ENCODE measurements at places on chromosomes 2 and 18.

GRCh38 chr2:26001743-26002351 lies 19.6 kb upstream of the KIF3C start:
- DNase-seq: no peak

- no peak for DNase-seq
Observed at GRCh38 chr2:148350199-148350598, 294.4 kb upstream of the EPC2 start.

DNA sequence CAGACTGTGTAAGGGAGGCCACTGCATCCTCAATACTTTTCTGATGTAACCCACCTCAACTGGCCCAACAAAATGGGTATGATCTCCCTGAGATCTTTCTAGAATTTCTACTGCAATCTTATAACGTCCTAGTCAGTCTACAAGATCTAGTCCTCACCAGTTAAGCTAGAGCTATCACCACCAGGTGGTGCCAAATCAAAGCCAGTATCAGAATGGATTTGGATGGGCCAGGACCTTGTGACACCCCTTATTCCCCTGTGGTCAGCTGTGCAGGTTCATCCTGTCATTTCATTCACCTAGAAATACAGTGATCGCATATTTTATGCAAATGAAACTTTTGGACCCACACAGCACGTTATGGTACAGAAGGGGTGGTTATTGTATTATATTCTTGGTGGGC lies 90.3 kb downstream of the OLA1 start:
- DNase-seq: peak; percentile 12

- DNase-seq: no peak
Observed at GRCh38 chr2:201186982-201187381, 4.0 kb downstream of the CASP10 start.

DNA sequence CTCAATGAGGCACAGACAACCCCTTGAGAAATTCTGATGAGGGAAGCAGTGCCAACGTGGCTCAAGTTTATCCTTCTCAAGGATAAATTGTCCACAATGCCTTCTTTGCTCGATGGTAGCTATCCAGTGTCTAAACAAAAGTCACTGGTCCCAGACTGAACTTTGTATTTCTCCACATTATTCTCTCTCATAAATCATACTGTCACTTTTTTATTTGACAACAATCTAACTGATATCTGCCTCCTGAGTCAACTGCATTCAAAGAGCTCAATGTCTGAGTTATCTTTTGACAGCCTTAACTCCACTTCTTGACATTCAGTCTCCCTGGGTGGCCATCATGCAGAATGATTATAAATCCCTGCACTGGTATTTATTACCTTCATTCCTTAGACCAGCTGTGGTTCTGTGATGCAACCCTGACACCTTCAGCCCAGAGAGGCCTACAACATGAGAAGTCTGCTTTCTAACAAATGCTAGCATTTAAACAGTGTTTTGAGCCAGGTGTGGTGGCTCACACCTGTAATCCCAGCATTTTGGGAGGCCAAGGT lies 38.2 kb downstream of the IMMT start:
- no peak for DNase-seq

DNA sequence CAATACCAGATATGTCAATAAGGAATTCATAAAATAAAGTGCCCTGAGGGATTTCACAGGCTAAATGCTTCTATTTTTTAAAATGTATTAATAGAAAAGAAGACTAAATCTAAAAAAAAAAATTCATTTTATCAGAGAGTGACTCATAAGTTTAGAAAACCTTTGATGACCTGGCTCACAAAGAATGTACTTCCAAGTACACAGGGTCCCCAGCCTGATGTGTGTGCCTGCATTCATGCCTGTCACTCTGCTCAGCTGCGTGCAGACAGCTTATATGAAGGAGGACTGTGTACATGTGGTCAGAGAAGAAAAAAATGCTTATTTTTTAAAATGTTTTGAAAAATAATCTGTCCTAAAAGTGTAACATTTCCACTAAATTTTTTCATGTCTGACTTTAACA lies 3.0 kb upstream of the CPS1 start:
- DNase-seq: no peak

GRCh38 chr2:121360566-121361300 lies 75.7 kb upstream of the TFCP2L1 start:
- DNase-seq: no peak

- DNase-seq: no peak
Observed at GRCh38 chr2:134782792-134783191, 55.6 kb upstream of the ACMSD start.

GRCh38 chr18:54812885-54813284 lies 15.4 kb upstream of the RAB27B start:
- DNase-seq: peak; percentile 30

Measured in activated T-helper 2 cell treated with anti-CD3 and anti-CD28 coated beads, Interferon-gamma antibody, Interleukin-2, Interleukin-4, amounts not matched to agents 10 μg/mL and 5 μg/mL and 100 μg/mL, durations not matched to agents 14 hours and 24 hours and 36 hours (primary cell).